ENCODE measurements at places on chromosomes 3 and 15.

DNA sequence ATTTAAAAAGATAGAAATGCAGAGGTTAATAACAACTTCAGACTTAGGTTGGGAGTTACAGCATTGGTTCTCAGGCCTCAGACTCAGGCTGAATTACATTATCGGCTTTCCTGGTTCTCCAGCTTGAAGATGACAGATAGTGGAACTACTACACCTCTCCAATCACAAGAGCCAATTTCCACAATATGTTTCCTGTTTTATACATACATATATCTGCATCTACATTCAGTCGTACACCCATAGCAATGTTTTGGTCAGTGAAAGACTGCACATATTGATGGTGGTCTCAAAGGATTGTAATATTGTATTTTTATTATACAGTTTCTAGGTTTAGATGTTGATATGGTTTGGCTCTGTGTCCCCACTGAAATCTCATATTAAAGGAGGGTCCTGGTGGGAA, 35.4 kb downstream of the AADACL2 start:
- no peak for DNase-seq

GRCh38 chr3:16697443-16698147, 92.4 kb upstream of the DAZL start:
- no peak for DNase-seq

DNA sequence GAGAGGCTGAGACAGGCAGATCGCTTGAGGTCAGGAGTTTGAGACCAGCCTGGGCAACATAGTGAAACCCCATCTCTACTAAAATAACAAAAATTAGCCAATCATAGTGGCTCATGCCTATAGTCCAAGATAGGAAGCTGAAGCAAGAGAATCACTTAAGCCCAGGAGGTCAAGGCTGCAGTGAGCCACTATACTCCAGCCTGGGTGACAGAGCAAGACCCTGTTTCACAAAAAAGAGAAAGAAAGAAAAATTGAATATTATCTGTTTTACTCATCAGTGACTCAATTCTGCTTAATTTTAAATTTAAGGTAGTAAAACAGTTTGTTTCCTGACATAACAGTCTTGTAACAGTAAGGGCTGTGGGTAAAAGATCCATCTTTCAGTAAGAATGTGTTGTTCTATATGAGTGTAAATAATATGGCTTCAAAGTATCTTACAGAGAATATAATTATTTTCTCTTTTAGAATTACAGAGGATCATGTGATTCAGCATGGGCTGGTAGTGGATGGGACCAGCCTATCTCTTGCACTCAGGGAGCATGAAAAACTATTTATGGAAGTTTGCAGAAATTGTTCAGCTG, 85.8 kb downstream of the ATP11B start:
- no peak for DNase-seq

GRCh38 chr3:159882790-159883779, 105.5 kb upstream of the IL12A start:
- no peak for DNase-seq

DNA sequence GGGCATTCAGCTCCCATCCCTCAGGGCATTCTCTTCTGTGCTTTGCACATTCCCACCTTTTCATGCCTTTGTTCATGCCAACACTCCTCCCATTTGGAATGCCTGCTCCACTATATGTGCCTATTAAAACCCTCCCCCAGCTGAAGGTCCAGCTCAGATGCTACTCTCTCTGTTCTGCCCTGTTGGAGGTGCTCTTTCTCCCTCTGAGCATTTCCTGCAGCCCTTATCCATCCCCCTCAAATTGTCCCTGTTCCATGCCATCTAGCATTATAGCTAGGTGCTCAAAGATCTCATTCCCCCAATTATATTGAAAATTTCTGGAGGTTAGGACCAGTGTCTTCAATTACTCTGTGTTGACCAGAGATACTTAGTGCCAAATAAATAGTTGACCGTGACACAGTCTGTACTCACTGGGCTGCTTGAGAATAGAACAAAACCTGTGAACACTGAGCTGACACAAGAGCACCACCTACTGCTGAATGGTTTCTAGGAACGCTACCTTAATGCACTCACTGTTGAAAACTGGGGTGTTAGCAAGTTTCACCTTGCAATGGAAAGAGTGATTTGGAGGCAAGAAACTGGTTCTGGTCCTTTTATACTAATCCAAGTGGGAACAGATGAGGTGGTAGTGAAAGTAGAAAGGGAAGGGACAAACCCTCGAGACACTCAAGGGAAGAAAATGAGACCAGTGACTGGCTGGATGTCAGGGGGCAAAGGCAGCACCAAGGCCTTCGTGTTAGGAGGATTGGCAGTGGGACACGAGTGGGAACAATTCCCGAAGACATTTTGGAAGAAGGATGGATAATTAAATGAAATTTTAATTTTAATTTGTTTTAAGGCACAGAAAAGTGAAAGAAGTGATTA, 289.8 kb upstream of the ROPN1 start:
- DNase-seq = no peak

- DNase-seq = no peak
These were observed 88.0 kb downstream of the NUP210 start for GRCh38 chr3:13332158-13332557.

DNA sequence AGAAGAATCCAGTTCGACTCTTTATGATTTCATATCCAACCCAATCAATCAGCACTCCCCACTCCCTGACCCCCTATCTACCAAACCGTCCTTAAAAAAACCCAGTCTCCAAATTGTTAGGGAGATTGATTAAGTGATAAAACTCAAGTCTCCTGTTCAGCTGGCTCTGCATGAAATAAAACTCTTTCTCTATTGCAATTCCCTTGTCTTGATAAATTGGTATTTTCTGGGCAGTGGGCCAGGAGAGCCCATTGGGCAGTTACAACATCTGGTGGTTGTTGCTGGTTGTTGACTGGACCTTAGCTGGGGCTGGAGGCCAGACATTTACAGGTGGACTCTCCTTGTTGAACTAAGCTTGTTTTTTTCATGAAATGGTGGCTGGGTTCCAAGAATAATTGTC, 642.3 kb downstream of the ROBO2 start:
- DNase-seq = no peak

- no peak for DNase-seq
These were observed 20.7 kb upstream of the ERC2 start for GRCh38 chr3:56488812-56489600.

DNA sequence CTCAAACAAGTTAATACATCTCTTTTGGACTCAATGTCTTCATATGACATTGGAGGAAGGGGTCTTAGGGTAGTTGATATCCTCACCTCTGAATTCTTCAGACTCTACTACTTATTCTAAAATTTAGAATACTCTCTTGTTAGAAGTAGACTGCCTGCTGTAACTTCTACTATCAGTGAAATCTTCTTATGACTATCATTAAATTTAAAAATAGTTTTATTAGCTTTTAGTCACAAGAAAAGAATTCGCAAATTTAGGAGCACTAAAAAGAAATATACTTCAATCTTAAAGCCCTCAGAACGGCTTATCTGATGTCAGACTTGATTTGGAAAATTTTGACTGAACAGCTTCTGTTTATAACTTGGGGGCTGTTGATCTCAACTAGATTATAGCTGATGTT, 67.1 kb upstream of the TTC14 start:
- no peak for DNase-seq

DNA sequence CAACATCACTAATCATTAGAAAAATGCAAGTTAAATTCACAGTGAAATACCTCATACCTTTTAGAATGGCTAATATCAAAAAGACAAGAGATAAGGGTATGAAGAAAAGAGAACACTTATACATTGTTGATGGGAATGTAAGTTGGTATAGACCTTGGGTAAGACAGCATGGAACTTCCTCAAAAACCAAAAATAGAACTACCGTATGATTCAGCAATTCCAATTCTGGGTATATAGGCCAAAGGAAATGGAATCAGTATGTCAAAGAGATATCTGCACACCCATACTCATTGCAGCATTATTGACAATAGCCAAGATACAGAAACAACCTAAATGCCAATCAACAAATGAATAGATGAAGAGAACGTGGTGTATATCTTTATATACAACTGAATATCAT, 166.8 kb upstream of the LRRN1 start:
- no peak for DNase-seq

DNA sequence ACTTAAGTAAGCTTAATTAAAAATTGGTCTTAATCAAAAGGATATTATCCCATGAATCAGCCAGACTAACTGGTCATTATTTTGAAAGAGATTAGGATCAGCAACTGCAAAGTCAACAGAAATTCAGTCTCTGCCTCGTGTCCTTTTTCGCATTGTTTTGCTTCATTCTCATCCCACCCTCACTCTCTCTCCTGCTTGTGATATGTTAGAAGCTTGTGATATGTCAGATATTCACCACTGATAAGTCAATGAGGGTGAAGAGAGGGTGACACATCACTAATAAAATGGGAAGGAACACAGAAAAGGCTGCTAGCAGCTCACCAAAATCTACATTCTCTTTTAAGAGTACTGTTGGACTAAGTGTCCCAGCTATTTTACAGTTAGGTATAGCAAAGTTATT, 146.1 kb downstream of the SUCNR1 start:
- no peak for DNase-seq

DNA sequence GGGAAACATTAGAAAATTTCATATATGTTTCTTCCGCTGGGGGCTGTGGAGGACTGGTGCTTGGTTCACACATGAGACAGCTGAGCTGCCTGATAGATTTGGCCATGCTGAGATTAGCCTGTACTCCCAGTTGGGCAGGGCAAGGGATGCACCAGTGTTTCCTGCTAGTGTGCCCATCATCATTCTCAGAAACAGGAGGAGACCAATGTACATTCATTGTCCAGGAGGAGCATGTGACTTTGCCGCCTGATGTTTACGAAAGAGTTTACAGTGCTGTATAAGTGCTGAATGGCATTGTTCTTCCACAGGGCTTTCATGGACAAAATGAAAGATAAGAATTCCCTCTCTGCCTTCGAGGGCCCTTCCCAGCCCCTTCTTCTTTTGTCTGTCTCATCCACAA, 311.1 kb upstream of the THBS1 start:
- DNase-seq = no peak

DNA sequence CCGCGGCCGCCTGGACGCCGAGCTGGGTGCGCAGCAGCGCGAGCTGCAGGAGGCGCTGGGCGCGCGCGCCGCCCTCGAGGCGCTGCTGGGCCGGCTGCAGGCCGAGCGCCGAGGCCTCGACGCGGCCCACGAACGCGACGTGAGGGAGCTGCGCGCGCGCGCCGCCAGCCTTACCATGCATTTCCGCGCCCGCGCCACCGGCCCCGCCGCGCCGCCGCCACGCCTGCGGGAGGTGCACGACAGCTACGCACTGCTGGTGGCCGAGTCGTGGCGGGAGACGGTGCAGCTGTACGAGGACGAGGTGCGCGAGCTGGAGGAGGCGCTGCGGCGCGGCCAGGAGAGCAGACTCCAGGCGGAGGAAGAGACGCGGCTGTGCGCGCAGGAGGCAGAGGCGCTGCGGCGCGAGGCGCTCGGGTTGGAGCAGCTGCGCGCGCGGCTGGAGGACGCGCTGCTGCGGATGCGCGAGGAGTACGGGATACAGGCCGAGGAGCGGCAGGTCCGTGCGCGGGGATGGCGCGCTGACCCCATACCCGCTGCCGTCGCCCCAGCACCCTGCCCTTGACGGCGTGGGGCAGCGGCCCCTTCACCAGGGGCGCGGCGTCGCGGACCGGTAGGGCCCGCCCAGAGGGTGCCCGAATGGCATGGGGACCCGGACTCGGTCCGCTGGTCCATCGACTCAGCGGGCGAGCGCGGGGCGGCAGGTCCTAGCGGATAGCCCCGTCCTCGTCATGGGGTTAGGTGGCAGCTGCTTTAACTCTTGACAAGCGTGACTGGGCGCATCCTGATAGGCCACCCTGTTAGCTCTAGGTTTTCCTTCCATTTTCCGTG, 848 bp downstream of the SYNM start:
- DNase-seq = peak; percentile 8

- no peak for DNase-seq
These were observed 256.2 kb downstream of the NLGN1 start for GRCh38 chr3:173653781-173654180.

DNA sequence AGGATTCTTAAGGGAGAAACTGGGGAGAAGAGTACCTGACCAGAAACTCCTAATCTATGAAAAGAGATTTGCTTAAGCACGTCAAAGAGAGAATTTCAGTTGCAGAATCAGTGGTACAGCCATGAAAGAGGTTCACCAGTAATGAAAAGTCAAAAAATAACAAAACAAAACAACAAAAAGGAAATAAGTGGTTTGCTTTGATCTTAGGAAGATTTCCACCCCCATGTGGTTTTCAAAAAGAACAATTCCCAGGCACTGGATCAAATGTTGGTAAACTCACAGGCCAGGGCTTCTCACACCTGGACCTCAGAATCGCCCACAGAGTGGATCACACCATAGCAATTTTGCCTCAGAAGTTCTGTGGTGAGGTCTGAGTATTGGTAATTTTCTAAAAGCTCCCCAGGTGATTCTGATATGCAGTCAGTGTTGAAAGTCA, 67.5 kb downstream of the TMEM39A start:
- no peak for DNase-seq

GRCh38 chr15:39629371-39629770, 48.5 kb downstream of the THBS1 start:
- DNase-seq = peak; percentile 61

DNA sequence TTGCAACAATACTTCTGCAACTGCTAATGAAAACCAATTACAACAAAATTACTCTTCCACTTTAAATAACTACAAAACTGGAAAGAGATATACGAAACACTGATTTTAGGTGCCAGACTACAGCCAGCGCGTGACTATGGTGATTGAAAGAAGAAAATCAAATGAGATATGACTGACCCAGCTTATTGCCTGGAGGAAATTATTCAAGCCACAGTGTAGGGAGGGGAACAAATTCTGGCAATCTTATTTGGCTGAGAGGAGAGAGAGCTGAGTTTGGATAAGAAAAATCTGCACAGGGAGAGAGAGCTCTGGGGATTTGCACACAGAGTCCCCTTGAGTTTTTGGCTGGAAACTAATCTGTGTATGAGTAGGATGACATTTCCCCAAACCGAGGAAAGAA, 470.3 kb upstream of the FRG2C start:
- no peak for DNase-seq

- DNase-seq = no peak
These were observed 337.5 kb downstream of the GAP43 start for GRCh38 chr3:115960799-115961198.

GRCh38 chr15:80266113-80266512, 14.1 kb upstream of the CTXND1 start:
- no peak for DNase-seq

GRCh38 chr3:142159083-142159740, 9.9 kb upstream of the TFDP2 start:
- no peak for DNase-seq

DNA sequence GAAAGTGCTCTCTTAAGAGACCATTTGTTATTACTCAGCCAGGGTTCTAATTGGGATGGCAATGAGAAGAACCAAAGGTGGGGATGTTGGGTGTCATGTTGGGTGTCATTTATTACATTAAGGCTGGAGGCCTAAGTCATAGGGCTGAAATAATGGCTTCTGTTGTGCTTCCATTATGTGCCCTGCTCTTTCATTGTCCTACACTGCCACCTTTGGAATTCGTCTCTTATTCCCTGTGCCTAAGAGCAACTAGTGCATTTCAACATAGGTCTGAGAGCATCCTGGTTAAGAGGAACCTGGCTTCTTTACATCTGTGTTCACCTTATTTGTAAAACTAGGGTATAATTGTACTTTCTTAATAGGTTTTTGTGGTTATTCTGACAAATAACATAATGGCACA, 32.2 kb downstream of the RIOX2 start:
- DNase-seq = no peak

- DNase-seq = no peak
These were observed 211.4 kb downstream of the ITPR1 start for GRCh38 chr3:4704552-4704951.

- DNase-seq = no peak
These were observed 136.1 kb upstream of the MME start for GRCh38 chr3:154943981-154944380.

- DNase-seq = no peak
These were observed at the start of gene SLC15A2 for GRCh38 chr3:121894301-121894990. SLC15A2 (plus strand) TSS chr3:121894401; CDS start chr3:121894477, 76 bp downstream.

Measured in stimulated activated CD4-positive, alpha-beta T cell treated with anti-CD3 and anti-CD28 coated beads, Interleukin-4, amount 100 ng/mL, for 24 hours (primary cell).